ENCODE measurements at places on chromosomes 12 and 14.
A peak's percentile ranks its signal among the peaks of the same experiment; 100 is the strongest.

DNA sequence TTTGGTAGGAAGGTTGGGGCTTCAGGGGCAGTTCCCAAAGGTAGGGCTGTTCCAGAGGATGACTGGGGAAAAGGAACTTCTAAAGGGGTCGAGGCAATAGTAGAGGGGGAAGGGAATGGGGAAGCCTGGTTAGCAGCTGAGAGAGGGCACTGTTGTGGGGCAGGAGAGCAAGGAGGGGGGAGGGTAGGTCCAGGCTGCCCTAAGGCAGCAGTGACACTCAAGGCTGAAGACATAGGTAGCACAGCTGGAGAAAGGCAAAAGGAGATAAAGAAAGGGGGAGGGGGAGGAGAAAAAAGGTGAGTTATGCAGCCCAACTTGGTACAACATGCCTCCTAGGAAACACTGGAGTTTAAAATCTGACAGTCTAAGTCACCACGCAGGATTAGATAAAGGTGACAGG, 3.9 kb downstream of the NACA start:
- DNase-seq = no peak

DNA sequence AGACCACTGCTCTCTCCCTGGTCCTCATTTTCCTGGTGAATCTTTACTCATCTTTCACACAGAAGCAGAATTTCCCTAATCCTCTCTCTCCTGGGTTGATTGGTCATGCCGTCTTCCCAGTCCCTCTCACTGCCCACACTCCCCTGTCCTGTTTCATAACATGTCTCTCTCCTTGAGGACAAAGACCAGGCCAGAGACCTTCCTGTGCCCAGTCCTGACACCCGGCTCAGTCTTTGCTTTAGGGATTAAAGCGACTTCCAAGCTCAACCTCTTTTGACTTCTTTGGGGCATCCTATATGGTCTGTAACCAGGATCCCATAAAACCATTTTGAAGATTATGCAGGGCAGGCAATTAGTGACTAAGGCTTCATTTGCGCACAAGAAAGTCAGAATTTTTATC, 105.5 kb downstream of the BCL11B start:
- no peak for DNase-seq

DNA sequence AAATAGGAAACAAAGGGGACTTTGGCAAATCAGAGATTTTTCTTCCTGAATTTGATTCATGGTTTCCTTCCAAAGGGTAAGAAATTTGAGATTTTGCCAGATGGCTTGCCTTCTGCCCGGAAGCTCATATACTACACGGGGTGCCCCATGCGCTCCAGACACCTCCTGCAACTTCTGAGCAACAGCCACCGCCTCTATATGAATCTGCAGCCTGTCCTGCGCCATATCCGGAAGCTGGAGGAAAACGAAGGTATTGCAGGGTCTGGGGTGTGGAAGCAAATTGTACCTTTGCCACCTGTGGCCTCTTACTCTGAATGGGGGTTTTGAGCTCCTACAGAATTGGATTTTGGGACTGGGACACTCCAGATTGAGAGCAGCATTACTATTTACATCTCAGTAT, 63.5 kb downstream of the FRMD6 start:
- no peak for DNase-seq

DNA sequence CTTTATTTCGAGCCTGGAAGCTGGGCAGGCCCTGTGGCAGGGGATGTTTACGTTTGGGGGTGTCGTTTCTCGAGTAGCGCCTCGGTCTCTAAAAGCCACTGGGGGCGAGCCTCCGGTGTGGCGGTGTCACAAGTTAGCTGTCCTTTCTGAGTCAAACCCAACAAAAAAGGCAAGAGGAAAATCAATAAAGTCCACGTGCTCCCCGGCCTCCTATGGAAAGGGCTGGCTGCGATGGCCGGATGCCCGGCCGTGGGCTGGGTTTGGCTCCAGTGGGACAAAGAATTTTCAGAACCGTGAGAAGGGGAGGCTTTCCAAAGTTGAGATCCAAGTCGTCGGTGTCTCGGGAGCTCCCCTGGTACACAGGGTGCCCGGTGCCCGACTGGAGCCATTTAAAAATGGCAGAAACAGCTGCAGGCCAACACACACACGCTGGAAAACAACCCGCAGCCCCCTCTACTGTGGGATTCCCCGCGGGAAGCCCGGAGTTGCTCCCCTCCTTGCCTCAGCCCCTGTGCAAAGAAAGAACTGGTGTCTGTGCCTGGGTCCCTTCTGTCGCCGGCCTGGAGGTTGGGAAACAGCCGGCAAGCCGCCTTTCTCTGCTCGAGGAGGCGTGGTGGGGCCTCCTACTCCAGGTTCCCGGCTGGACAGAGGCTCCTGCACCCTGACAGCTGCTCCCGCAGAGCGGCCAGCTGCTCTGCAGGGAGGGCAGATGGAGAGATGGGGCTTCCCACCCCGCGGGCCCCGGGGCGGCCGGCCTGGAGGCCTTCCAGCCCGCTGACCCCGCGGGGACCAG, 1.9 kb downstream of the BCL7A start:
- DNase-seq = no peak

DNA sequence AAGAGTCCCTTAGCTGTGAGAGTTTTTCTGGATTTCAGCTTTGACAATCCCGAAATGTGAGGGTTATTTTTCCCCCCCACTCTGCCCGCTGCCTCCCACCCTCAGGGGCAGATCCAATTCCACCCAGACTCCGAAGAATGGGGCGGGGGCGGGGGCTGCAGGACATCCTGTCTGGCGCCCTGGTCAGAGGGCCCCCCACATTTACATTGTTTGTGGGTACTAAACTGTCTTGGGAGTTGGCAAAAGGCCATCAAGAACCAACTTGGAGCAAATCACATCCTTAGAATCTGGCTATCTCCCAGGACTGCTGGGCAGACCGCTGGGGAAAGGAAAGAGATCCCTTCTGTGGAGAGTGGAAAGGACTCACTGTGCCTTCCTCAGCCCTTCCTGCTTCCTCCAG, 2.4 kb downstream of the EMP1 start:
- no peak for DNase-seq

DNA sequence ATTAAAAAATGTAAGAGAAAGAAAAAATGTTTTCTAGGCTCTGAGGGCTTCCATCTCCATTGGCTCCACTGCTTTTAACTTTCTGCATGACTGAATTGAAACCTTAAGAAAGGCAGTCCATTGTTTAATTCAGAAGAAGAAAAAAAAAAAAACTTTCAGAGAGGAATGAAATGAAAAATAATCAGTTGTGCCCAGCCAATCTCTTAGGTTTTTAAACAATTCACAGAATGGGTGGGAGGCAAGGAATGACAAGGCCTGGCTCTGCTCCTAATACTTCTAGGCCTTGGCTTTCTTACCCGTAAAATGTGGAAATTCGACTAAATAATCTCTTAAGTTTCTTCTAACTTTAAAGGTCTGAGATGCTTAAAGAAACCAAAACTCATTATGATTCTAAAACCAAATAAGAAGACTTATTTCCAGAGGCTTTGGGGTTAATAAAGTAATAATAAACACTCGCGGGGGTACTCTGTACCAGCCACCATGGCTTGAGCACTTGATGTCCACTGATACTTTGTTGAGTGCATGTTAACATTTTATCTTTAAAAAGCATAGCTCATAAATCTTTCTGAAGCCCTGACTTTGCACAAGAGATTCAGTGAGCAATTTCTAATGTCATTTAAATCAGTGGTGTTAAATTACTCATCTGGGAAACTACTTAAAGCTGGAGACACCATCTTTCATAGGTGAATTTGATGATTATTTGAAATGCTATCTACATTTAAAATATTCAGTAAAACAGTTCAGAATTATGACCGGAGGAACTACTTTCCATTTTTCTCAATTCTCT, 49.6 kb downstream of the STON2 start:
- DNase-seq = no peak

- peak; percentile 42 for DNase-seq
Observed at GRCh38 chr12:99984271-99985128, at the start of gene ANKS1B. TSS of gene ANKS1B (minus strand) at chr12:99984936. CDS start at chr12:99984237, 699 bp downstream.

GRCh38 chr14:94405486-94405885, 17.1 kb upstream of the SERPINA1 start:
- DNase-seq = no peak

- DNase-seq = no peak
Observed at GRCh38 chr12:4820971-4821370, 88.7 kb upstream of the KCNA1 start.

GRCh38 chr14:22432348-22432976, 156.6 kb downstream of the DAD1 start:
- no peak for DNase-seq

DNA sequence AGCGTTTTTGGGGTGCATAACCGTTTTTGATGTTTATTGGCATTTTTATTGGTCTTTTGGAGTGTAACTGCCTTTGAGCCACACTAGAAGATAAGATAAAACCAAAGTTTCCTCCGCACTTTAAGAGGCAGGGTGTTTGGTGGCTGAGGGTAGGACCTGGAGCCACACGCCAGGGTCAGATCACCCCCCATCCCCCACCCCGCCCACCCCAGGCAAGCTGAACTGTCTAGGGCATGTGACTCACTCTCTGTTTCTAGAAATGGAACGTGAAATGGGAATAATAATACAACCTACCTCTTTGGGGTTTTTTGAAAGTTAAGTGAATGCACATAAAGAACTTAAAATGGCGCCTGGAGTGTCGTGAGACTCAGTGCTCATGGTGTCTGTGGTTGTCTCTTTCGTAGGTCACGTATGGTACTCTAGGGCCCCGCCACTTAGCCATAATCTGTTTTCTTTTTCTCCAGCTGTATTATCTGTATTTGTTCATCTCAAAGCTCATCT, 56.0 kb downstream of the PPP2R5C start:
- DNase-seq = peak; percentile 94

DNA sequence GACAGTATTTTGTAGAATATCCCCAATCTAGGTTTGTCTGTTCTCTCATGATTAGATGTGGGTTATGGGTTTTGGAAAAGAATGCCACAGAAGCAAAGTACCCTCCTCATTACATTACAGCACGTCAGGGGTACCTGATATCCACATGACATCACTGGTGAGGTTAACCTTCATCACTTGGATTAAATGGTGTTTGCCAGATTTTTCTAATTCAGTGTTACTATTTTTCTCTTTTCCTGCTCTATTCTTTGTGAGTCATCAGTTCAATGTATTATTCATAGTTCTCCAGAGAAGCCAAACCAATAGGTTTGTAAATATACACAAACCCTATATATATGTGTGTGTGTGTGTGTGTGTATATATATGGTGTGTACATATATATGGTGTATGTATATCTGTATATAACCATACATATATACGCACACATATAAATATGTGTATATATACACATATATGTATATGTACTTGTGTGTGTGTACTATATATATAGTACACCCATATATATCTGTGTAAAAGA, 131.4 kb downstream of the LMNTD1 start:
- DNase-seq = no peak

DNA sequence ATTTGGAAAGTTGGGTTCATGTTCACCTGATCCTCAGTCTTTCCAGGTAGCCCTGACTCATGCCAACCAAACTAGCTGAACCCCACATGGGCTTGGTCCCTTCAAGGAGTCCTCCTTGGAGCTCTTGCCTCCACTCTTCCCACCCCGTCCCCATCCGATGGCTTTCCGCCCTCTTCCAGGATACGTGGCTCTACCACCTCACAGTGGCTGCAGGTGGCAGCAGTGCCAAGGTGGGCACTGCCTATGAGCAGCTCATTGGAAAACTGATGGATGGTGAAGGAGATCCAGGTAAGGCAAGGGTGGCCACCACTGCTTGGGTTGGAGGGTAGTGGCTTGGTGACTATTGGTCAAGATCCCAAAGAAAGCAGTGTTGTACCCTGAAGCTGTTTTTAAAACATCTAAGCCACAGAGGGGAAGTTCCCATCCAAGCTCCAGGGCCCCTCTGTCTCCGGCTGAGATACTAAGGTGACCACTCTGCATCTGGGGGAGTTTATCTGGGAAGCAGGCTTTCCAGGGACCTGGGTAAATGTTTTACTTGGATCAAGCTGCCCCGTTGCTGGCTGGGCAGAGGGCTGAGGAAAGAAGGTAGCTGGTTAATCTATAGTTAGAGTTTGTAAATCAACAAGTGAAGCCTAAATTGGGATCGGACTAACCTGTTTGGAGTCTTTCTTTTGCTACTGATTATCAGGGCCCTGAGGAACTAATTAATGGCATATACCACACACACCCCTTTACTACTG, 23.7 kb downstream of the PIGH start:
- DNase-seq = no peak

DNA sequence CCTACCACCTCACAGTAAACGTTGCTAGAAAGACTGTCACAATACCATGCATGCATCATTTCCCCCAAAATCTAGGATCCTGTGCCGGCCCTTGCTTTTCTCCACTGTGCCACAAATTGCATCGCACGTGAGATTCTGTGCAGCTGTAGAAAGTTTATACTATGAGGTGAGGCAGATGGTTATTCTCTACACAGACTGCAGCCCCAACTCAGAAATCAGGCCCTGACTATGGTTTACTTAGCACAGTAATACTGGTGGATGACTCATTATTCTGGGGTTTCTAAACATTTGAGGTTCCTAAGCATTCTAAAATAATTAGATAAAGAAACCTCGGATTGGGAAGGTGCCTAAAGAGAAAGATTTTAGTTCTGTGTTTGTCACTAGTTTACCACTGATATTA, 163.8 kb upstream of the CCDC198 start:
- no peak for DNase-seq

DNA sequence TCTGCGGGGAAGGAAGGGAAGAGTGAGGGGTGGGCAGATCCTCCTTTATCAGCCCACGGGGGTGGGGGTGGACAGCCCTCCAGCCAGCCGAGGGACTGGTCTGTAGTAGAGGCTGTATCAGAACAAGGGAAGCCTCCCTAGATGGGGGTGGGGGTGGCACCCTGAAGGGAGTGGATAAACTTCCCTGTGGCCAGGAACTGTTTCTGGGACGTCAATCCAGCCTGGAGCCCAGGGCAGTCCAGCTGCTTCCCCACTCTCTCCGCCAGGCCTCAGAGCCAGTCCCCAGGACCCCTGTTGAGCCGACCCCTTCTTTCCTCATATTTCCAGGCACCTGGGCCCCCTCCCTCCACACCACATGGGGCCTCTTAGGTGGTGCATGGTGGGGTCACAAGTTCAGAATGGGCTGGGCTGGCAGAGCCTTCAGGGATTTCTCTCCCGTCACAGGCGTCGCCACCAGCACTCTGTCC, 6.7 kb downstream of the PLD4 start:
- no peak for DNase-seq

DNA sequence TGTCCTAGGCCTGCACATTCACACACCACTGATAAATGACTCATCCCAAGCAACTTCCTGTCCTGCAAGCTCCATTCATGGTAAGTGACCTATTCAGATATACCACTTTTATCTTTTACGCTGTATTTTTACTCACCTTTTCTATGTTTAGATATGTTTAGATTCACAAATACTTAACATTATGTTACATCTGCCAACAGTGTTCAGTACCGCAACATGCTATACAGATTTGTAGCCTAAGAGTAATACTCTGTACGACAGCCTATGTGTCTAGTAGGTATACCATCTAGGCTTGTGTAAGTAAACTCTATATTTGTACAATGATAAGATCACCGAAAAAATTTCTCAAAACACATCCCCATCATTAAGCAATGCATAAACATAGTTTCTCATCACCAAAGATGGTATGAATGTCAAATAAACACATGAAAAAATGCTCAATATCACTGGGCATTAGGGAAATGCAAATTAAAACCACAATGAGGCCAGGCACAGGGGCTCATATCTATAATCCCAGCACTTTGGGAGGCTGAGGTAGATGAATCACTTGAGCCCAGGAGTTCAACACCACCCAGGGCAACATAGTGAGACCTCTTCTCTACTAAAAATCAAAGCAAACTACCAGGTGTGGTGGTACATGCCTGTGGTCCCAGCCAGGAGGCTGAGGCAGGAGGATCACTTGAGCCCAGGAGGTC, 20.7 kb downstream of the ATXN2 start:
- DNase-seq = no peak

All from T-helper 2 cell (primary cell).